ENCODE measurements at places on chromosomes 12 and 14.
A peak's percentile ranks its signal among the peaks of the same experiment; 100 is the strongest.

- DNase-seq, result no peak
These were observed 241.4 kb upstream of the PDZRN4 start for GRCh38 chr12:40946612-40947194.

- no peak for DNase-seq
These were observed 34.0 kb downstream of the EGLN3 start for GRCh38 chr14:33916663-33917565.

GRCh38 chr12:95859344-95859816 lies 628 bp downstream of the SNRPF start:
- DNase-seq, result no peak

- no peak for DNase-seq
These were observed 82.3 kb downstream of the ITPR2 start for GRCh38 chr12:26750531-26751175.

GRCh38 chr12:121837680-121838079 lies 21.0 kb downstream of the HPD start:
- DNase-seq, result no peak

GRCh38 chr14:33948869-33949408 lies 1.9 kb downstream of the EGLN3 start:
- no peak for DNase-seq

GRCh38 chr12:1875608-1876007 lies 42.8 kb downstream of the CACNA2D4 start:
- no peak for DNase-seq

- DNase-seq, result no peak
These were observed 311.3 kb downstream of the C12orf75 start for GRCh38 chr12:105641749-105642148.

- no peak for DNase-seq
These were observed 41.5 kb upstream of the FBRSL1 start for GRCh38 chr12:132448463-132448820.

- DNase-seq, result peak; percentile 25
These were observed 446 bp upstream of the ZNF641 start for GRCh38 chr12:48351022-48351708.

- DNase-seq, result no peak
These were observed 315.5 kb downstream of the RMST start for GRCh38 chr12:97778111-97778510.

DNA sequence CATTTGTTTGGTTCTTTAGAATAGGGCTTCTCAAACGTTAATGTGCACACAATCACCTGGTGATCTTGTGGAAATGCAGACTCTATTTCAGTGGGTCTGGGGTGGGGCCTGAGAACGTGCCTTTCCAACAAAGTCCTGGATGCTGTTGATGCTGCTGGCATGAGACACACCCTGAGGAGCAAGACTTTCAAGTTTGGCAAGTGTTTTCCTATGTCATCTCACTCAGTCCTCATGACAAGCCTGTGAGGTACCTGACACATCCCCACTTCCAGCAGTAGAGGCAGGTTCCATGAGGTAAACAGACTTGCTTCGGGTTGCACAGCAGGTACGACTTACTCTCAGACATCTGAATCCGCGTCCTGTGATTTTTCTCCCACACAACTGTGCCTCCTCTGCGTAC lies 147.1 kb downstream of the MYRFL start:
- no peak for DNase-seq

- DNase-seq, result no peak
These were observed 20.9 kb downstream of the SENP1 start for GRCh38 chr12:48084841-48085460.

DNA sequence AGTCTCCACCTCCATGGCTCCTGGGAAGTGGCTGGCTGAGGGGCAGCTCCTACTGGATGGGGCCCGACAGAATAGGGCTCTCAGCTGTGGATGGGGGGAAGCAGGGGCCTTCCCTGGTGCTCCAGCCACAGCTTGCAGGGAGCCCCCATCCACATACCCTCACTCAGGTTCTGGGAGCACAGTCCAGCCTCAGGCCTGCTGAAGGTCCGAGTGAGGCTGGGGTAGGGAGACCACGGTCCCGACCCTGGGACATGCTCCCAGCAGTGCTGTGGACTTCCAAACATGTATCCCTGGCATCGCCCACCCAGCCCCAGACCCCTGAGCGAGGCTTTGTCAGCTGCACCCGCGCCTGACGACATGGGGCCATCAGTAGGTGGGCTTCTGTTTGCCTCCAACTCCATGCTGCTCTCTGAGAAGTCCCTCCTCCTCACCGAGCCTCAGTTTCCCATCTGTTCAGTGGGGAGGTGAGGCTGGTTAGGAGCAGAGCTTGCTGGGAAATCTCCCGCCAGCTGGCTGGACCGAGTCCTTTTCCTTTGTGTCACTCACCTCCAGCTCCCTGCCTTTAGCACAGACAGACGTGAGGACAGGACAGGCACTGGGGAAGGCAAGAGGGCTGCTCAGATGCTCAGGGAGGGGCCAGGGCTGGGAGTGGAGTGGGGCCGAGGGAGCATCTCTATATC lies 9.1 kb upstream of the ATG101 start:
- DNase-seq, result no peak

- DNase-seq, result no peak
These were observed 35.8 kb downstream of the MYF5 start for GRCh38 chr12:80752464-80752863.

GRCh38 chr12:122265886-122266229 lies 436 bp downstream of the VPS33A start:
- no peak for DNase-seq

DNA sequence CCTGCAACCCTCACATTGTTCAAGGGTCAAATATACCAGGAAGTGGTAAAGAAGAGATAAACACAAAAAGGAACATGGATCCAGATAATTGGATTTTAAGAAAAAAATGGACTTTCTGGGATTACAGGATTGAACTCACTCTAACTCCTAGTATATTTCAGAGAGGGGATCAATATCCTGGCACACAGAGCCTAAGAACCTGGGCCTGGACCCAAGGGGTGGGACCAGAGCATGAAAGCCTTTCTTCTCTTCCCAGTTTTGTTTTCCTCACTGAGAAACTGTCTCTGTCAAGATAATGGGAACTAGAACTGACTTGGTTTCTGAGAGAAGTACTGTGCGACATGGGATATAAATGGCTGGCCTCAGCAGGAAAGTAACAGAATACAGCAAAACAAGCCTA lies 422.8 kb upstream of the STXBP6 start:
- DNase-seq, result no peak

GRCh38 chr14:34662561-34663088 lies 32.7 kb upstream of the SNX6 start:
- no peak for DNase-seq

- DNase-seq, result no peak
These were observed 362.8 kb downstream of the CACNA1C start for GRCh38 chr12:2415568-2415944.

DNA sequence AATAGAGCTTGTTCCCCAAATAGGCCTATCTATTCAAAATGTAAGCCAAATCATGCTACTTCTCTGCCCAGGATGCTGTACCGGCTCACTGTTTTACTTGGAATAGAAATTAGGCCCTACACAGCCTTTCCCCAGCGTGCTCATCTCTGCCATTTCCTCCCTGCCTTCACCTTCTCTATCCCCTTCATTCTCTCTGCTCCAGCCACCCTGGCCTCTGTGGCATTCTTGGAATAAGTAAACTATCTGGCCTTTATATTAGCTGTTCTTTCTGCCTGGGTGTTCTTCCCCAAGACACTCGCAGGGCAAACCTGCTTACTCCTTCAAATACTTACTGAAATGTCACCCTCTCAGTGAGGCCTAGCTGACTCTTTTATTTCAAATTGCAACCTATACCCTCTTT lies 30.9 kb upstream of the DYRK2 start:
- DNase-seq, result no peak

GRCh38 chr12:7144414-7145120 lies 14.4 kb downstream of the CLSTN3 start:
- no peak for DNase-seq

- no peak for DNase-seq
These were observed 40.6 kb downstream of the PPP1R13B start for GRCh38 chr14:103806805-103807204.

- no peak for DNase-seq
These were observed 6.2 kb upstream of the DIO3 start for GRCh38 chr14:101554991-101555668.

DNA sequence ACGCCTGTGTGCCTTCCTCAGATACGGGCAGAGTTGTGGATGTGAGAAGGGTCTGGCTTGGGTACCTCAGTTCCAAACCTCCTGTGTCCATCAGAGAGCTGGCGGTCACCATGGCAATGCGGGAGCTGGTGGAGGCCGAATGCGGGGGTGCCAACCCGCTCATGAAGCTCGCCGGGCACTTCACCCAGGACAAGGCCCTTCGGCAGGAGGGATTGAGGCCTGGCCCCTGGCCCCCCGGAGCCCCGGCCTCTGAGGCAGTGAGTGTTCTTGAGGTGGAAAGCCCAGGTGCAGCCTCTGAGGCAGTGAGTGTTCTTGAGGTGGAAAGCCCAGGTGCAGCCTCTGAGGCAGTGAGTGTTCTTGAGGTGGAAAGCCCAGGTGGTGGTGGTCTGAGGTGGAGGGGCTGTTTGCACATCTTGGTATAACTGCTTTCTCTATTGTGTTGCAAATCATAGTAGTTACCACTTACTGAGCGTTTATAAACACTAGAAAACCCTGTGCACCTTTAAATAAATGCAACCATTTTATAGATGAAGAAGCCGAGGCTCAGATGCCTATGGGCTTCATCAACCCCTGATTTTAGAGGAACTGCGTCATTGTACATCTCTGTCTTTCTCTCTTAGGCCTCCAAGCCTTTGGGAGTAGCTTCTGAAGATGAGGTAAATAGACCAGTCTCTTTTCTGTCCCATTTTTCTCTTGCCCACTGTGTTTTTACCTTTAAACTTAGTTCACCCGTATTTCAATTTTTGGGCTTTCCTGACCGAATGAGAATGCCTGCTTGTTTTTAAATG lies 976 bp downstream of the PEX5 start:
- DNase-seq, result no peak

DNA sequence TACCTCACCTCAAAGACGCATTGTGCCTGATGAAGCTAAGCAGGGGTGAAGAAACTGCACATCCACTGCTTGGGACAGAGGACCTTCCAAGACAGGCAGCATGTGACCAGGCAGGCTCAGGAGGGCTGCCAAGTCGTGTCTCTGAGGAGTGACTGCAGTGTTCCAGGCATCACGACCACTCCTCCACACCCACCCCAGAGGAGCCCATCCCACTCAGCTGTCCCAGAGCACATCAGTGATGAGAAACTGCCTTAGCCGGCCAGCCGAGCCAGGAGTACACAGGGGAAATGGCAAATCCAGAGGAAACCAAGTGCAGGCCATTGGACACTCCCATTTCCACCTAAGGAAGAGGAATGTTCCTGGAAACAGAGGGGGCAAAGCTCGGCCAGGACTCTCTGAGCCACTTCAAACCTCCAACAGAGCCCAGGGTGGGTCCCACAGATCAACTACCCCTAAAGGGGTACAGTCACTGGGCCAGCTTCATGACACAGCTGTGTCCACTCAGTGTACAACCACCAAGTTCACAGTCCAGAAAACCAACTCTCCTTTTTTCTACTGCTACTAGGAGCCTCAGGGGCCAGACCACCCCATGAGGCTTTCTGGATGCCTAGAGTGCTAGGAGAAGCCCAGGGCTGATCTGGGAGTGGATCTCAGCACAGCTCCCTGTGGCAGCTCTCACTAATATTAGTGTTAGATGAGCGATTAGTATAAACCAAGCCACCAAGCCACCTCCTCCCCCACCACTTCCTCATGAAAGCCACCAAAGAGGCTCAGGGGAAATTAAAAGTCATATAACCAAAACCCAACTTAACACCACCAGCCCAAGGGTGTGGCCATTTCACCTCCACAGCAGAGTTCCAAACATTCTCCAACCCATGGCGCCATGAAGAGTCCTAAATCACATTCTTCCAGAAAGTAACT lies 15.4 kb downstream of the PXN start:
- no peak for DNase-seq

GRCh38 chr14:78405079-78405856 lies 235.1 kb downstream of the NRXN3 start:
- no peak for DNase-seq

GRCh38 chr12:62701492-62701891 lies 233.5 kb downstream of the PPM1H start:
- no peak for DNase-seq

- no peak for DNase-seq
These were observed 6.1 kb upstream of the CD9 start for GRCh38 chr12:6193853-6194815.

Data from urinary bladder (tissue), 4 donors.